Transverse colon (tissue), 4 donors: ENCODE measurements at places on chromosomes 1 and 21. TPM values are rescaled to one million over a fixed set of nuclear protein-coding genes. Genes with fewer than 3 reads are reported as not detected.

The UTP11 gene
- total RNA-seq: 21.6 TPM

The TAS1R1 gene
- total RNA-seq: 0.48 TPM

- DNase-seq: no peak
Observed at GRCh38 chr1:163074716-163075284, 5.6 kb downstream of the RGS4 start.

GRCh38 chr1:55445416-55445815, 230.3 kb upstream of the USP24 start:
- DNase-seq: no peak

GRCh38 chr1:197595304-197595904, 179.9 kb downstream of the DENND1B start:
- DNase-seq: no peak

GRCh38 chr1:208511242-208511860, 267.2 kb upstream of the PLXNA2 start:
- DNase-seq: no peak

GRCh38 chr1:197837911-197838310, 62.6 kb upstream of the DENND1B start:
- no peak for DNase-seq

- DNase-seq: no peak
Observed at GRCh38 chr21:33452362-33452761, 27.4 kb downstream of the TMEM50B start.

- DNase-seq: no peak
Observed at GRCh38 chr1:4599521-4599920, 54.9 kb upstream of the AJAP1 start.

DNA sequence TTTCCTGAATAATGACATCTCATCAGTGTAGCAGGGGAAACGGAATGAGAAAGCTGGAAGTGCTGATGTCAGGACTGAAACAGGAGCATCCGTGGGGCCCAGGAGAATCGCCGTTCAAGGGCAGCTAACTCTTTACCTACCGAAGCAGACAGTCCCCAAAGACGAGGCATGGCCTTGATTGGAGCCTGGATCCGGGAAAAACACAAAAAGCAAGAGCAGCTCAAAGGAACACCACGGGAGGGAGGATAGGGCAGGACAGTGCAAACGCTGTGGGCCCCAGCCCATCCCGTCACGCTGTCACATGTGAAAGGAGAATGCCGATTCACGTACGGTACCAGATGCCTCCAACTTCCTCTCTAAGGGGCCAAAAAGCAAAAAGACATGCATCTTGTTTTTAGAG, 34.9 kb downstream of the WNT9A start:
- no peak for DNase-seq
